Kidney (tissue), 22 donors: ENCODE measurements at places on chromosomes 3 and 15.

DNA sequence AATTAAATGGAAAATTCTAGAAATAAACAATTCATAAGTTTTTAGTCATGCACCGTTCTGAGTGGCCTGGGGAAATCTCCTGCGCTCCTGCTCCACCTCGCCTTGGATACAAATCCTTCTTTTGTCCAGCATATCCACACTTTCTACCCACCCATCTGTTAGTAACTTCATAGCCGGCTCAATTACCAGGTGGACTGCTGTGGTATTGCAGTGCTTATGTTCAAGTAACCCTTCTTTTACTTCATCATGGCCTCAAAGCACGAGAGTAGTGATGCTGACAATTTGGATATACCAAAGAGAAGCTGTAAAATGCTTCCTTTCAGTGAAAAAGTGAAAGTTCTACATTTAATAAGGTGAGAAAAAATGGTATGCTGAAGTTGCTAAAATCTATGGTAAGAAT, 142.3 kb upstream of the CHL1 start:
- no peak for DNase-seq

- no peak for DNase-seq
These were observed 70.9 kb downstream of the SCN5A start for GRCh38 chr3:38578551-38578950.

GRCh38 chr3:140898340-140899180, 43.1 kb upstream of the SLC25A36 start:
- DNase-seq, result no peak

DNA sequence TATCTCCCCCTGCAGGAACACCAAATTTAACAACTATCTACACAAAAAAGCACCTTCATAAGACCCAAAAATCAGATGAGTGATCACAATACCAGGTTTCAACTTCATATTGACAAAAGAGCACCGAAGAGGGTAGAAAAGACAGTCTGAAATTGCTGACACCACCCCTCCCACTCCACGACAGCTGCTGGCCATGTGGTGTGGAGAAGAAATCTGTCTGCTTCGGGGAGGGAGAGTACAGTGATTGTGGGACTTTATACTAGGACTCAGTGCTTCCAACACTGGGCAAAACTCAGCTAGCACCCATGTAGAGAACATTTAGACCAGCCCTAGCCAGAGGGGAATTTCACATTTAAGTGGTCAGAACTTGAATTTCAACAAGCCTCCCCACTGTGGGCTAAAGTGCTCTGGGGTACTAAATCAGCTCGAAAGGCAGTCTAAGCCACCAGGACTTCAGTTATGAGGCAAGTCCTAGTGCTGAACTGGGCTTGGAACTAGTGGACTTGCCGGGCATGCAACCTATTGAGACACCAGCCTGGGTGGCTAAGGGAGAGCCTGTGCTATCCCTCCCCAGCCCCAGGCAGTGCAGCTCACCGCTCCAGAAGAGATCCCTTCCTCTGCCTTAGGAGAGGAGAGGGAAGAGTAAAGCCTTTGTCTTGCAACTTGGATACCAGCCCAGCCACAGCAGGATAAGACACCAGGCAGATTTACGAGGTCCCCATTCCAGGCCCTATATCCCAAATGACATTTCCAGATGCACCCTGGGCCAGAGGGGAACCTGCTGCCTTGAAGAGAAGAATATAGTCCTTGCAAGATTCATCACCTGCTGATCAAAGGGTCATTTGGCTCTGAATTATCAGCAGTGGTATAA, 44.6 kb upstream of the POU1F1 start:
- DNase-seq, result no peak

DNA sequence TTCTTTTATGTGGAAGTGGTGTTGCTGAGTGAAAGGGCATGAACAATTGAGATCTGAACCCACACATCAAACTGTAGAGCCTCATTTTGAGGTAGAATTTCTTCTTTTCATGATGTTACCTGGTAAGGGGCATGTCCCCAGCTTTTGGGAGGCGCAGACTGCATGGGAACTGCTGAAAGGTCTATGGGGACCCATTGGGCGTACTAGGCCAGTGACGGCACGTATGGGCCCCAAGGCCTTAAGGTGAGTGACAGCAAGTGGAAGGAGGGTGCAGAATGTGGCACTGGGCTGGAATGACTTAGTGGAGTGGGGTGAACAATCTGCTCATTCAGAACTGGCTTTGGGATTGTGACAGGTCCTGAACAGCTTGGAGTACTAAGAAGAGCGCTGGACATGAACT, 123.6 kb upstream of the RGMA start:
- no peak for DNase-seq

DNA sequence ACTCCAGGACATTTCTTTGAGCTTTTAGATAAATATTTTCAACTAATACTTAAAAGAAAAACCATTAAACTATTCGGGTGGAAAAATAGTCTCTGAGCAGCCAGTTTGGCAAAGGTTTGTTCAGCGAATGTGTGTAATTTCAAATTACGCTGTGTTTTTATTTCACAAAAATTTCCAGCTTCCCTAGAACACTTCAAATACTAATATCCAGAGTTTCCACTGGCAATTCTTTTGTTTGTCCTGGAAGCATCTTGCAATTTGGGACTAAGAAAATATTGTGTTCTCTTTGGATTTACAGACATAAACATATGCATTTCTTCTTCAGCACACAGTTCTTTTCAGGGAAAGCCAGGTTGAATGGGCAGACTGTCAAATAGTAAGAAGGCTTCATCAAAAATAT, 61.9 kb downstream of the MDFIC2 start:
- DNase-seq, result no peak
